Natural killer cell (primary cell): ENCODE measurements at places on chromosomes 3 and 15. TPM values are rescaled to one million over a fixed set of nuclear protein-coding genes. Genes with fewer than 3 reads are reported as not detected.

GOLGA8H gene
- total RNA-seq, result 1.2 TPM

ATP13A4 gene
- total RNA-seq, result 1.3 TPM

GOLGA8M gene
- 10.2 TPM for total RNA-seq

PIK3CB gene
- total RNA-seq, result 13.2 TPM

CCDC191 gene
- 6.4 TPM for total RNA-seq

WDR93 gene
- not detected for total RNA-seq
